Bronchus fibroblast of lung (primary cell): ENCODE measurements at places on chromosomes 4 and X. TPM values are rescaled to one million over a fixed set of nuclear protein-coding genes. Genes with fewer than 3 reads are reported as not detected.

CSAG2 gene
- not detected in 2 replicates for total RNA-seq

CD99 gene
- total RNA-seq = 370 and 399 TPM in 2 replicates

TLR1 gene
- 0.15 and 0.84 TPM in 2 replicates for total RNA-seq

AWAT1 gene
- not detected in 2 replicates for total RNA-seq
